ENCODE measurements at places on chromosomes 2 and 18.

GRCh38 chr2:145065342-145065741 lies 545.4 kb upstream of the ZEB2 start:
- DNase-seq = no peak

DNA sequence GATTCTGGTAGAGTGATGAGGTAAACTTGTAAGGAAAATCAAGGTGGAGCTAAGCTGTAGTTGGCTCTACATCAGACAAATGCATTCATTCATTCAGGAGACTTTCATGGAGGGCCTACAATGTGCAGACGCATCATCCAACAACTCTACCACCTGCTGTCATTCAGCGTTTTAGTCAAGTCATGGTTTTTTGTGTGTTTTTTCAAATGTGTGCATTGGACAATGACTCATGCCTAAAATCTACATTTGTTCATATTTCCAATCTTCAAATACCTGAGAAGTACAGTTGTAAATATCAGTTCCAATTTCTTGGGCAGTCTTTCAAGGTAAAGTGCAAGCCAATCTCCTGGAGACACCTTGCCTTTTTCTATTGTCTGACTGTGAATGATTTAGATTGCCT lies 108.0 kb upstream of the LGALSL start:
- no peak for DNase-seq

DNA sequence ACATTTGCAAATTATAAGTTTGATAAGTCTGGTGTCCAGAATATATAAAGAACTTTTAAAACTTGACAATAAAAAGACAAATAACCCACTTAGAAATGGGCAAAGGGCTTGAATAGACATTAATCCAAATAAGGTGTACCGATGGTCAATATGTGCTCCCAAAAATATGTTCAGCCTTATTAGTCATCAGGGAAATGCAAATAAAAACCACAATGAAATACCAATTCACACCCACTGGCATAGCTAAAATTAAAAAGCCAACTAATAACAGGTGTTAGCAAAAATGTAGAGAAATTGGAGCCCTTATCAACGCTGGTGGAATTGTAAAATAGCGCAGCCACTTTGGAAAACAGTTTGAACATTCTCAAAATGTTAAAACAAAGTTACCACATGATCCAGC lies 79.0 kb upstream of the SCG2 start:
- no peak for DNase-seq

- no peak for DNase-seq
Observed at GRCh38 chr18:43077510-43078308, 37.8 kb downstream of the RIT2 start.

DNA sequence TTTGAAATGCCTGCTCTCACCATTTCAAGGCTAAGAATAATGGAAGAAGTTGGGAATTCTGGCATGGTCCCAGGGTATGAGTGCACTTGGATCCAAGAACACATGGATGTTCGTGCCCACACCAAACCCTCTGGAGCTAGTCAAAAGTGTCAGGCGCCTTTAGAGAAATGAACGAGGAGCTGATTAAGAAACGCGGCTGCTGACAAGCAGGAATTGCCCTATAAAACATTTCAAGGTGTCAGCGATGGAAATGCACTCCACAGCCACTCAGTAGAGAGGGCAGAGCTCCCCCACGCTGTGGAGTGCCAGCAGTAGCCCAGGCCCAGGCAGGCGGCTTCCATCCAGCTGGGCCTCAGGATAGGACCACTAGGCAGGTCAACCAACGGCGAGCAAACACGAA lies 213.7 kb downstream of the TTC32 start:
- DNase-seq = no peak

DNA sequence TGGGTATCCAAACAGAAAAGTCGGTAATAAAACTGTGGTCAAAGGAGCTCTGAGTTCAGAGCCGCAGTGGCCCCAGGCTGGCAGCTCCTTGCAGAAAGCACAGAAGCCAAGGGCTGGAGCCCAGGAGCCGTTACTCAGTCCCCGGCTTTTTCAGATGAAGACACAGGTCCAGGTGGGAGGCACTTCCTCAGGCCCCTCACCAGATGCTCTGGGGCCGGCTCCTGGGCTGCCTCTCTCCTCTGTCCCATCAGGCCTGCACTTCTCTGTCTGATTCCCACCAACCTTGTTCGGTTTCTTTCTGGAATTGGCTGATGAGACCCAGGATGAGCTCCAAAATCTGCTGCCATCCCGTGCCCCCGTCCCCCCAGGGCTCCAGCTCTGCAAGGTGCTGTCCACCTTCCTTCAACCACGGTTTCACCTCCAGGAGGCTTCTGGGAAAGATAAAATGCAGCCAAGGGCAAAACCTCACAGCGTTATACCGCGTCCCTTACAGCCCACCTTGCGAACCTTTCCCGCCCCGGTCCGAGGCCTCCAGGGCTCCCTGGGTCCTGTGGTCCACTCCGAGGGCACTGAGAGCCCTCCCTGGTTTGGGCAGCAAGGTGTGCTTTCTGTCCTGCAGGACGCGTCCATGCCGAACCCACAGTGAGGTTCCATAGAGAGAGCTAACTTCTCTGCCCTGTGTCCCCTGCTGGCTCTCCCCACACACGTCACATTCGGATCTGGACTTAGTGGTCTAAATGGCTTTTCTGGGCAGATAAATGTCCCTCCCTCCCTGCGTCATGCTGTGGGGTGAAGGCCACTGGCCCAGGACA lies 102.9 kb downstream of the TPO start:
- DNase-seq = no peak

DNA sequence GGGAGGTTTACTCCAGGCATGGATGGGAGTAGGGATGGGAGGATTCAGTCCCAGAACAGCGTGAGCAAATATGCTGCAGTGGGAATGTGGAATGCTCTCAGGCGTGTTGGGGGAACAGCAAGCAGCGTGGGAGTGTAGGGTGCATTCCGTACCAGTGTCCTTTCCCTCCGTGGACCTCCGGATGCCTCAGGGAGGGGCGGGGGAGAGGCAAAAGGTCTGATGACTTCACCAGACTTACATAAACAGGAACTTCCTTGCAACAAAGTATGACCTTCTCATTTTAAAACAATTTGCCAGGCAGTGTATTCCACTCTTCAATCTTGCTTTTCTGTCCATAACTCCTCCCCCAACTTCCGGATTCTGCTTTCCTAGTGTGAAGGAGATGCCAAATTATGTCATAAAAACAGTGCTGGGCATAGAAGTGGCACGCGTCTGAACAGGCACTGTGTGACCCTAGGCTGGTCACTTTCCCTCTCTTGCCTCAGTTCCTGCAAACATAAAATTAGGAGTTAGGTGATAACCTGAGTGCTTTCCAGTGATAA lies 36.9 kb downstream of the RPL37A start:
- DNase-seq = peak; percentile 67

DNA sequence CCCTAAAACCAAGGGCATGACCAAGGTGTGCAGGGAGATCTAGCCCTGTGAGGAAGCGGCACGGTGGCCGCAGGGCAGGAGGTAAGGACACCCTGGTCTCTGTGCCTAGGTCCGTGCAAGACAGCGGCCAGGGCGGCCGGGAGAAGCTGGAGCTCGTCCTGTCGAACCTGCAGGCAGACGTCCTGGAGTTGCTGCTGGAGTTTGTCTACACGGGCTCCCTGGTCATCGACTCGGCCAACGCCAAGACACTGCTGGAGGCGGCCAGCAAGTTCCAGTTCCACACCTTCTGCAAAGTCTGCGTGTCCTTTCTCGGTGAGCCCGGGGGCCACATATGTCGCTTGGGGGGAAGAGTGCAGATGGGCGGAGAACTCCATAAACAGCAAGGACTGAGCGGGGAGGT lies 235.4 kb downstream of the ATAD2B start:
- no peak for DNase-seq

DNA sequence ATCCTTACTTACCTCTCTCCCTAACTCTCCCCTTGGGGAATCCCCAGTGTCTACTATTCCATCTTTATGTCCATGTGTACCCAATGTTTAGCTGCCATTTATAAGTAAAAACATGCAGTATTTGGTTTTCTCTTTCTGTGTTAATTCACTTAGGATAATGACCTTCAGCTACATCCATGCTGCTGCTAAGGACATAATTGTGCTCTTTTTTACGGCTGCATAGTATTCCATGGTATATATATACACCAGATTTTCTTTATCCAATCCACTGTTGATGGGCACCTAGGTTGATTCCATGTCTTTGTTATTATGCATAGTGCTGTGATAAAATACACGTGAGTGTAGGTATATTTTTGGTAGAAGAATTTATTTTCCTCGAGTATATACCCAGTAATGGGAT lies 24.3 kb upstream of the RIOK3 start:
- DNase-seq = no peak

DNA sequence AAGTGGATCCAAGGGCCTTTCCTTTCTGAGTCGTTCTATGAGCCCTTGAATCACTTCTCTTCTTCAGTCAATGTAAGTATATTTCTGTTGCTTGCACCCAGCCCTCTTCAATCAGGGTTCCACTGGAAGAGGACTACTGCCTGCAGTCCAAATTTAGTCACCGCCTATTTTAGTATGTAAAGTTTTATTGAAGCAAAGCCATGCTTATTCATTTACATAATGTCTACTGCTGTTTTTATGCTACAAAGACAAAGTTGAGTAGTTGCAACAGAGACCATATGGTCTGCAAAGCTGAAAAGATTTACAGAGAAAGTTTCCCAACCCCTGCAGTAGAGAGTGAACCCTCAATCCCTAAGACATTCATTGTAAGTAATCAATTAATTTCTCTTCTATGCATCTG lies 332.5 kb upstream of the TNP1 start:
- no peak for DNase-seq

GRCh38 chr2:11414372-11415124 lies 51.4 kb downstream of the E2F6 start:
- DNase-seq = no peak

GRCh38 chr2:144607891-144608521 lies 88.1 kb upstream of the ZEB2 start:
- peak; percentile 92 for DNase-seq

DNA sequence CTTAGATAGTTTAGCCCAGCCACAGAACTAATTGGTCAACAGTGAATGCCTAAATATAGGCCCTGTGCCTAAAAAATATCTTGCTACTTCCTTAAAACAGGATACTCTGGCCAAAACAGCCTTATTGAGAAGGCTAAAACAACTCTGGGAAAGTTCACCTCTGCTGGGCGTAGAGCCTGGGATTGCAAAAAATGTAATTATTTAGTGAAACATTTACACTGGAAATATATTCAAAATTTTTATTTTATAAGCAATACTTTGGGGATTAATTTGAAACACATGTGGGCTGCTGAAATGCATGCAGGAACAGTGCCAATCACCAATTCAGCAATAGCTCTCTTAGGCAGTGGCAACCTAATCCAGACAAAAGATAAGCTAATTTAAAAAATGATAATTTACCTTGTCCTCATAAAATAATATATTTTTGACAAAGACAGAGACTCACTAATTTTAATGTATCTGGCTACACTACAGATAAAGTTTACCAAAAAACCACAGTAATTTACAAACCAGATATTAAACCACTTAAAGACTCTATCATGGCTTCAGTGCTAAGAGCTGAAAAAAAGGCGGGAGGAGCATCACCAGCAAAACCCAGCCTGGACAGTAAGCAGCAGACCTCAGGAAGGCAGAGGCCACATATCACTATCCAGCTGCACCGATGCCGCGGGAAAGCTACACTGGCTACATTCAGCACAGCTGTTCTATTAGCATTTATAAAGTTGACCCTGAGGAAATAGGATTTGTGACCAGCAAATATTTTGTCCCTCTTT lies 18.5 kb downstream of the TRAK2 start:
- no peak for DNase-seq

GRCh38 chr2:271917-272316 lies 7.2 kb downstream of the ACP1 start:
- no peak for DNase-seq

GRCh38 chr2:233486357-233486756 lies 80.2 kb downstream of the USP40 start:
- DNase-seq = no peak

DNA sequence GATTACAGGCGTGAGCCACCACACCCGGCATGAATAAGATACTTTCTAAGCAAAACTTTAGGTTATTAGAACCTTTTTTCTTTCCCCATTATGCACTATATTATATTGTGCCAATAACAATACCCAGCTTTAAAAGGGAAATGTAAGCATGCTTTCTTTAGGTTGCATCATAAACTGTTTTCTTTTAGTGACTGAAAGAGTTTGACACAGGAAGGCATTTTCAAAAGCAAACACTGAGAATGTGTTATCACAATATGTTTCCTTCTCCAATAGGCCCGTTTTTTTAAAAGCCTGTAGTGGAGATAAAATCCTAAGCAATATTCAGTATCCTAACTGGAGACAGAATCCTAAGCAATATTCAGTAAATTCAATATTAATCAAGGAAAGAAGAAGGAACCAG lies 16.7 kb upstream of the EPB41L5 start:
- no peak for DNase-seq

DNA sequence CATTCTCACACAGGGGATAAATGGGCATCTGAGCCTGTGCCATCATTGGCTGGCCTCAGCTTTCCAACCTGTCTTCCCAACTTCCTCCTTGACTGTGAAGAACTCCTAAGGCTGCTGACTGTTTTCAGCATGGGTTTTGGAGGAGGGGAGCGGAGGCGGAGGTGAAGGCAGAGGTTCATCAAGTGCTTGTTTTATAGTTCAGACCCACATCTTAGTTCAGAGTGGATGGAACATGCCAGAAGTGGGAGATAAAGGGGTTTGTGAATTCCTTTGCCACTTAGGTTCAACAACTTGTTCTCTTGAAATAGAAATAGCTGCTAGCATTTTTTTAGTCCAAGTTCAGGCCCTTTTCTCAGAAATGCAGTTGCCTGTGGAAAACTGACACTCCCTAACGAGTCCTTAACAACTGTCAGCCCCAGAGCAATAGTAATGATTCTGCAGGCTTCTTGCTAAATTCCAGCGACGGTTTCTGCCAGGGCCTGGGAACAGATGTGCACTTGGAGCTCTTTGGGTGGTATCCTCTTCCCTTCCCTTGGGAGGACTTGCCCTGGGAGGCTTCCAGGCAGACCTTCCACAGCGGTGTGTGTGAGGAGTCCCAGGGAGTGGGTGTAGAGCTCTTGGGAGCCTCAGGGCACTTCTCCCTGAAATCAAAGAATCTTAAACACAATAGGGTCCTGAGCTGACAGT lies 30.1 kb upstream of the ITGA6 start:
- DNase-seq = no peak

DNA sequence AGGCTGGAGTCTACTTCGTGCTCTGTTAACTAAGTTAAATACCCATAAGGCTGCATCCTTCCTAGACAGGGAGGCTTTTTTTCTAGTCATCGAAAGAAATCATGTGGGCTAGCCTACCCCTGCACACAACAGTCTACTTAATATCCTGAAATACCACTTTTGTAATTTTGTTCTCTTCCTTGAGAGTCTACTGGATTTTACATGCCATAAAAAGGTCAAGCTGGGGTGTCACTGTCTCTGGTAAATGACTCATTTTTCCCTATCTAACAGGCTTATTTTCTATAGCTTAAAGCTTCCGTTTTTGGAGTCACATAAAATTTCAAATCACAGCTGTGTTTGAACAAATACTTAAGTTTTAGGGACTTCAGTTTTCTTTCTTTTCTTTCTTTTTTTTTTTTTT lies 10.7 kb upstream of the STAM2 start:
- peak; percentile 25 for DNase-seq

GRCh38 chr18:62332964-62333695 lies 8.0 kb downstream of the TNFRSF11A start:
- DNase-seq = no peak

GRCh38 chr2:148567716-148568115 lies 76.8 kb upstream of the EPC2 start:
- no peak for DNase-seq

GRCh38 chr2:146481629-146482028 lies 1363.2 kb upstream of the ACVR2A start:
- no peak for DNase-seq
